ENCODE measurements at places on chromosomes 3 and 15.

GRCh38 chr3:3178498-3179328, 778 bp downstream of the CRBN start:
- DNase-seq = no peak

DNA sequence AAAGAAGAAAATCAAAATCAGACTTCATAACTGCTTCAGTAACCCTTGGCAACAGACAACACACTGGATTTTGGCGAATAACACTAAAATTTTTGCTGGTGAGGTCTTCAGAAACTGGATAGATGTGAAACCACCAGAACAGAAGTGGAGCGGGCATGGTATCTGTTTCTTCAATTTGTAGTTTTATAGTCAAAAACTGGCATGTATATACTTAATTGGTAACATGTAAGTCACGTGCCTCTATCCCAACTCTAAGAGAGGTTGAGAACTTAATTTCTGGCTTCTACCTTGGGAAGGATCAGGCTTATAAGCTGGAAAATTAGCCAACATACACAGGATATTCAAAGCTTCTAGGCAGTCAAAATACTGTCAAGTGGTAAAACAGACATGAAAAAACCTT, 172.6 kb upstream of the CHL1 start:
- no peak for DNase-seq

GRCh38 chr3:36633060-36633459, 131.3 kb downstream of the DCLK3 start:
- no peak for DNase-seq

- no peak for DNase-seq
Observed at GRCh38 chr15:62903437-62903836, 139.1 kb upstream of the TPM1 start.

- no peak for DNase-seq
Observed at GRCh38 chr15:28079313-28079969, 19.7 kb downstream of the OCA2 start.

- peak; percentile 39 for DNase-seq
Observed at GRCh38 chr3:55203006-55203405, 275.1 kb upstream of the LRTM1 start.

DNA sequence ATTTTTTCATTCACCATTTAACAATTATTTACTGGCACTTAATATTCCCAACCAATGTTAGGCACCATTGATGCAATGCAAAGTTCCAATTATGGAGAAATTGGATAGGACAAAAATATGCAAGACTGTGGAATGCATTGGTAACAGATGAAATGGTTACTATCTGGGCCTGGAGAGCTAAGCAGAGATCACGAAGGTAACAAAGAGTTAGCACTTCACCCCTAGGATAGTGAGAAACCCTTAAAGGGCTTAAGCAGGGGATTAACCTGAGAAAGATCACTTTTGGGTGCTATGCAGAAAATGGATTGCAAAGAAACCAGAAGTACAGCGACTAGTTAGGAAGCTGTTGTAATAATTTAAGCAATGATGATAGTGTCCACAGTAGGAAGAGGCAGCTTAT, 129.6 kb upstream of the GPR149 start:
- no peak for DNase-seq

DNA sequence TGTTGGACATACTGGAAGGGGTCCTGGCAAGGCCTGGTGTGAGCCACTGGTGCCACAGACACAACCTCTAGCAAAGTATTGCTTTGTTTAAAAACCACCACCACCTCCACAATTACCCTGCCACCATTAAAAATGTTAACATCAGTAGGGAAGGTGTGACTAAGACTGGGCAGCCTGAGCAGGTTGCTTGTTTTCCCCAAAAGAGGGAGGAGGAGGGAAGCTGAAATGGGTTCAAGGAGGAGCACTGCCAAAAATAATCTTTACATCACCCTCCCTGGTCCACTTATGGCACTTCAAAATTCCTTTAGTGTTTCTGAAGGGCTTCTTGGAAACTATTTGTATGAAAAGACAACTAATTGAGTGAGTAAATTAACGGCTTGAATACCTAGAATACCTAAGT, 99.8 kb upstream of the FGF7 start:
- no peak for DNase-seq

DNA sequence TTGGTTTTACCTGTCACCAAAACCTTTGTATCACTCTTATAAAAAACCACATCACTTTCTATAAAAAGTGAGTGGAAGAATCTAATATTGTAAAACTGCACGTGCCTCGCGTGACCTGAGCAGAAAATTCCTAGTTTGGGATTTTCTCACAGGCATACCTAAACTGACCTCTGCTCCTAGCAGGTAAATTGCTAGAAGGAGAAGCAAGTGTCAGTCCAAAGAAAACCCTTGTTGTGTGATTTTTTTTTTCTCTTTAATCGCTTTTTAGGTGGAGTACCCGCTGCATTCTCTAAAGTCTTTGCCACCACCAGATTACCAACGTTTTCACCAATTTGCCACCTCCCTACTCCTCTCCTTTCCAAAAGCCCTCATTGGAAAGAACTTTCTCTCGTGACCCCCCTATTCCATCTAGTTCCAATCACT, 534 bp upstream of the UBE2E1 start:
- DNase-seq = no peak

DNA sequence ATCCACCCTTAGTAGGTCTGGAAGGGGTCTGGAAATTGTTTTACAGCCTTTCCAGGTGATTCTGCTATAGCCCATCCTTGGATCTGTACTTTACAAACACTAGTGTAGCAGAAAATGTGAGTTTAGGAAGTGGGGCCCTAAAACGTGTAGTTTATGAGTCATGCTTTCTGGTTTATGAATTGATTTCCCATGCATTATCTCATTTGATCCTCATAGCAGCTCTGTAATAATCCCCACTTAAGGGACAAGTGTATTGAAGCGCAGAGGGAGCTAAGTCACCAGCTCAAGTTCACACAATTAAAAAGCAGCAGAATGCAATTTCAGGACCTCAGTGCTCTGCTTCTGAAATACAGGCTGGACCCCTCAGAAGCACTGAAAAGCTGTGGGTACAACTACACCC, 22.7 kb upstream of the STARD5 start:
- no peak for DNase-seq

DNA sequence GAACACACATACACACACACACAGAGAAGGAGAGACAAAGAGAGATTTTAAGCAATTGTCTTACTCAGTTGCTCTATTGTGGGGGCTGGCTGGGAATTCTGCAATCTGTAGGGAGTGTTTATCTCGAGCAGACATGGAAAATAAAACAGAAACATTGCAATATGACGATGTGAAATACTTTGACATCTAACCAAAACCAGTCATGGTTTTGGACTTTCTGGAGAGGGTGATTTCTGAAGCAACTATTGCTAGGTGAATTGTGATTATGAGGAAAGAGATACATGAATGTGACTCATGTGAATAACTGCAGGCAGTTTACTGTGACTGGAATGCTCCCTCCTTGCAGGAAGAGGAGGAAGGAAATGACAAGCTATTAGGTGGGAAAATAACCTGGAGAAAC, 12.3 kb upstream of the PHLDB2 start:
- peak; percentile 67 for DNase-seq

DNA sequence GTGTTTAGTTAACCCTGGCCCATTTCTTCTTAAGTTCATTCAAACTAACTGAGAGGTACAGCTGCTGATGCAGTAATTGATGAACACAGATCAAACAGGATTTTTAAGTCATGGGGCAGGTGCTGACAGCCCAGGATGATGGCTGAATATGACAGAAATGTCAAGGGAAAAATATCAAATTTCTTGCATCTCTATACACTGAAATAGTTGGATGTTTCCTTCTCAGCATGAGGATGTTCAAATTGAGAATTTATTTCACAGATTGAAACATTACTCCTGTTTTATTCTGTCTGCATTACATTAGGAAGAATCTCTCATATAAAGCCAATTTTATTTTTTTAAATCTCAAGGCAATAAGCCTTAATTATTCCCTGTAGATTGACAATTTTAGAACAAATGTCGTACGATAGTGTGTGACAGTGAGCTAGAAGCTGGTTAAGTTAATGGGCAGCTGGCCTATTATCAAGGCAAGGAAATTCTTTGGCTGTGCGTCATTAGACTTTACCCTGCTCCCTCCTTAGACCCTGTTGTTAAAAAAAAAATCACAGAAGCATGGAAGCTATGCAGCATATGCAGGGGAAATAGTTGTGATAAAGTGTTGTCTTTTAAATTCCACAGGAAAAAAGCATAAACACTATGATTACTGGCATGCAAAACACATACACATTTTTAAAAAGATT, 183.8 kb upstream of the KCNMB2 start:
- peak; percentile 87 for DNase-seq

- no peak for DNase-seq
Observed at GRCh38 chr15:46366360-46367007, 731.7 kb downstream of the SQOR start.

DNA sequence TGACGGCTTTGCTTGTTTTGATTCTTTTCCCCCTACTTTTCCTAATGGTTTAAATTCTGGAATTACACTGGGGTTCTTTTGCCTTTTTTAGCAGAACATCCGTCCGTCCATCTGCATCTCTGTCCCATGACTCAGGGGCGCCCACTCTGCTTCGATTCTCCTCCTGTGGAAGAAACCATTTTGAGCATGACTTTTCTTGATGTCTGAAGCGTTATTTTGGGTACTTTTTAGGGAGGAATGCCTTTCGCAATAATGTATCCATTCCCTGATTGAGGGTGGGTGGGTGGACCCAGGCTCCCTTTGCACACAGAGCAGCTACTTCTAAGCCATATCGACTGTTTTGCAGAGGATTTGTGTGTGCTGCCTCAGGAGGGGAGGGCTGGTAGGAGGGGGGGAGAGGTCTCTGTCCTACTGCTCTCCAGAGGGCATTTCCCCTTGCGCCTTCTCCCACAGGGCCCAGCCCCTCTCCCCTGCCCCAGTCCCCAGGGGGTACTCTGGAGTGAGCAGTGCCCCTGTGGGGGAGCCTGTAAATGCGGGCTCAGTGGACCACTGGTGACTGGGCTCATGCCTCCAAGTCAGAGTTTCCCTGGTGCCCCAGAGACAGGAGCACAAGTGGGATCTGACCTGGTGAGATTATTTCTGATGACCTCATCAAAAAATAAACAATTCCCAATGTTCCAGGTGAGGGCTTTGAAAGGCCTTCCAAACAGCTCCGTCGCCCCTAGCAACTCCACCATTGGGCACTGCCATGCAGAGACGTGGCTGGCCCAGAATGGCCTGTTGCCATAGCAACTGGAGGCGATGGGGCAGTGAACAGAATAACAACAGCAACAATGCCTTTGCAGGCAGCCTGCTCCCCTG, 19.5 kb upstream of the BSN start:
- DNase-seq = no peak

DNA sequence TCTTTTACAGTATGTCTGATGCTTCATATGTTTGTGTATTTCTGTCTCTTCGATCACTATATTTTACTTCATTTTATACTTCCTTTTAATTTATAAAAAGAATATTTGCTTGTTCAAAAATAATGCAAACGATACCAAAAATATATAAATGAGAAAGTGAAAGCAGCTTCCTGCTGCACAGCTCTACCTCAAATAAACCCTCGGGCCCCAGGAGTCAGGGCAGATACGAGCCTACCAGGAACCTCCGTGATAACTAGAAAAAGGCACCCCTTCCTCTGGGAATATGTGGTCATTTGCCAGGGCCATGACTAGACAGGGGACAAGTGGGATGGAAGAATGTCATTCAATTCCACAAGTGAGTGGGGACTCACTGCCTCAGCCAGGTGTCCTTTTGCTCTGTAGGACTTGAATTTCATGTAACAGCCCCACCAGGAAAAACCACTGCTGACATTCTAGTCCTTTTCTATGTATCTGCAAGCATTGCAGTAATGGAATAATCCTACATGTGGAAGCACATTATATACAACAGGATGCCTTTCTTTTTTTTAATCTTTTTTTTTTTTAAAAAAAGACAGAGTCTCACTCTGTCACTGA, 133.3 kb downstream of the SUCLG2 start:
- DNase-seq = no peak

GRCh38 chr3:119616056-119616455, 18.4 kb downstream of the PLA1A start:
- DNase-seq = no peak

- no peak for DNase-seq
Observed at GRCh38 chr3:132536442-132537153, 60.5 kb upstream of the ACKR4 start.

DNA sequence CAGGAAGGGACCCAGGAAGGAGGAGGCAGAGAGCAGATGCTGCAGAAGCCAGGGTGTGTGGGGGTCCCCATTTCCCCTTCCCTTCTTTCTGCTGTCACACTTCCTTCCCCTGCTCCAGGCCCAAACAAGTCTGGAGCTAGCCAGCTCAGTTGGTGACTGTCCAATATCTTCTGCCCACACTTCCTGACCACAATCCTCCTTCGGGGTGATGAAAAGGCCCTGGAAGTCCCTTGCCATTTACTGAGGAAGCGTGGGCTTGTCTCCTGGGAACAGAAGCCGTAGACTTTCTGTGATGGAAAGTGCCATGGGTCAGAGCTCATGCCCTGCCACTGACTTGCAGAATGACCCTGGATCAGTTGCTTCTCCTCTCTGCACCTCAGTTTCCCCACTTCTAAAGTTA, 39.0 kb downstream of the ANAPC13 start:
- no peak for DNase-seq

GRCh38 chr15:31010036-31010435, 18.6 kb upstream of the MTMR10 start:
- no peak for DNase-seq

DNA sequence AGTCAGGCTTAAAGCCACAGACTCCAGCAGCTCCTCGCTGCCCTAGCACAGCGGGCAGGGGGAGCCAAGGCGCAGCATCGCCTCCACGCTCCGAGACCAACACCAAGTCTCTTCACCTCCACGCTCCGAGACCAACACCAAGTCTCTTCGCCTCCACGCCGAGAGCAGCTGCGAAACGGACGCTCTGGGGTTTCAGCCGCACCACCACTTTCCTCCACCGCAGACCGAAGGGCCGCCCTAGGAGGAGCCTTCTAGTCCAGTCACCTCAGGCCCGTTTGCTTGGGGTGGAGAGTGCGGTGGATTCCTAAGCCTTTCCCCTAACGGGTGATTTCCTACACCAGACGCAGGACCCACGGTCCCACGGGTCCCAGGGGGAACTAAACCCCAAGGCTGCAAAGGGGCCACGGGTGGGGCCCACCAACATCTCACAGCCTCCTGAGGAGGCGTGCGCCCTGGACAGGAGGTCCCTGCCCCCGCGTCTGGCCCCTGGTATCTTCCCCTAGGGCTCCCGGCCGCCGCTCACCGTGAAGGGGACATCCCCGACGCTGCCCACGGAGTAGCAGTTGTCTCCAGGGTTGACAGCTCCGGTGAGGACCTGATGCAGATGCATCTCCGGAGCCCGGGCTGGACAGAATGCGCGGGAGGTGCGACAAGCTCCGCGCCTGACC, 501 bp downstream of the DMXL2 start:
- DNase-seq = peak; percentile 57
